ENCODE measurements at places on chromosomes 3 and 15.

DNA sequence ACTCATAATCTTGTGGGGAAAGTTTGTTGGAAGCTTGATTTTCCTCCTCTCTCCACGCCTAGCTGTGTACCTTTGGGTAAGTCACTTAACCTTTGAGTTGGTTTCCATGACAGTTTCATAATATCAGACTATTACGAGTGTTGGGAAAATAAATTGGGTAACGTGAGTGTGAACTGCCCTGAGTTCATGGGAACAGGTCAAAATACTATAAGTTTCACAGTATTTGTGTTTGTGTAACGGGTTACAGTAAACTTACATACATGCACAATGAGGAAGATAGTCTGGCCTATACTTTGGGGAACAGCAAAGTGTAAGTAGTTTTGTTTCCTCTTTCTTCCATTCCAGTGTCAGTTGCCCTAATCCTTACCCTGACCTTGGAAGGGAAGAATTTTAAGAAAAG, 509.9 kb downstream of the MECOM start:
- DNase-seq = no peak

- no peak for DNase-seq
Observed at GRCh38 chr3:126987596-126987995, 4.7 kb downstream of the PLXNA1 start.

GRCh38 chr3:190554197-190554596, 40.3 kb downstream of the IL1RAP start:
- DNase-seq = no peak

DNA sequence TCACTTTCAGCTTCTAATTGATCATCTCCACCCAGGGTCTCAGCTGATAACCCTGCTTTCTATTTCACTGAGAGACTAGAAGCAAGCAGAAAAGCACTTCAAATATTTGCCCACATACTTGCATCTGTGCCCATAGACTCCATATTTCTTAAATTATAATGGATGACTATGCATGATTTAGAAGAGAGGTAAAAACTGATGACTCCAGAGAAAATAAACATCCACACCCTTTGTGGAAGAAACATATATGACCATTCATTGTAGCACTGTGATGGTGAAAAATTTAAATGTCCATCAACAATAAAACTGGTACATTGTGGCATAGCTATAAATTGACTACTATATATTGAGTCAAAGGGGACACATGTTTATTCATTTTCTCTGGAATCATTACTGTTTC, 7.1 kb upstream of the IGF2BP2 start:
- no peak for DNase-seq

DNA sequence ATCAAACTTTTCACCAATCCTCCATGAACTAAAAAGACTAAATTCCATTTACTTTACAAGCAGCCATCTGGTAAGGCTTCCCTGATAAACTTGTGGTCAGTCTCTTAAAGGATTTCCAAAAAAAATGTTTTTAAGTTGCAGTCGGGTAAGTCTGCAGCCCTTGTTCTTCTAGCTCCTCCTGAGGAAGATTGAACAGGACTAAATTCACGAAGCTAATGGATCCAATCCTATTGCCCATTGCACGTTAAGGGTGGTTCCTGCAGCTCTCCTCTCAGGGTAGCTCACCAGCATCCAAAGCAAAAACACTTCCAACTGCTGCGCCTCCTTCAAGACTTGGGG, 2.8 kb downstream of the HES1 start:
- DNase-seq = no peak

- DNase-seq = no peak
Observed at GRCh38 chr15:63038926-63039673, 3.4 kb upstream of the TPM1 start.

DNA sequence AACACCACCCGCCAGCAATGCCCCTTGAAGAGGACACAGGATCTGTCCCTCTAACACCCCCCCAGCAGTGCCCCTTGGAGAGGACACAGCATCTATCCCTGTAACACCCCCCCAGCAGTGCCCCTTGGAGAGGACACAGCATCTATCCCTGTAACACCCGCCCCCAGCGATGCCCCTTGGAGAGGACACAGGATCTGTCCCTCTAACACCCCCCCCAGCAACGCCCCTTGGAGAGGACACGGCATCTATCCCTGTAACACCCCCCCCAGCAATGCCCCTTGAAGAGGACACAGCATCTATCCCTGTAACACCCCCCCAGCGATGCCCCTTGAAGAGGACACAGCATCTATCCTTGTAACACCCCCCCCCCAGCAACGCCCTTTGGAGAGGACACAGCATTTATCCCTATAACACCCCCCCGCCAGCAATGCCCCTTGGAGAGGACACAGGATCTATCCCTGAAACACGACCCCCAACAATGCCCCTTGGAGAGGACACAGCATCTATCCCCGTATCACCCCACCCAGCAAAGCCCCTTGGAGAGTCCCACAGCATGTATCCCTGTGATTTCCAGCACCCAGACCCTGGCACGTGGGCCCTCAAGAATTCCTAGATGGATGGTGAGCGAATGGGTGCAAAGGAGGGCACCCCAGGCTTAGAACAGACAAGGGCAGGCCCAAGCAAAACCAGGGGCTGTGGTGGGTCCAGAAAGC, 26.9 kb downstream of the TNK2 start:
- no peak for DNase-seq

Data from activated T-cell treated with anti-CD3 and anti-CD28 coated beads for 48 hours (primary cell).